ENCODE measurements at places on chromosomes 7 and 10. TPM values are rescaled to one million over a fixed set of nuclear protein-coding genes. Genes with fewer than 3 reads are reported as not detected.

- no peaks in the 10 kb centered on the region for H3K36me3 ChIP-seq
- no peak overlapping the region for H3K4me3 ChIP-seq
- peaks cover 12% of the 10 kb centered on the region for H3K27me3 ChIP-seq
- peak; percentile 74 for DNase-seq
These were observed 9.3 kb upstream of the TSPAN14 start for GRCh38 chr10:80444646-80445319.

Gene TRIP6
- 39.3 TPM for total RNA-seq

- no peak overlapping the region for H3K27ac ChIP-seq
- no peak overlapping the region for H3K4me3 ChIP-seq
- no peak for DNase-seq
- peaks cover 6% of the 10 kb centered on the region for H3K36me3 ChIP-seq
- H3K4me1 ChIP-seq = peaks cover 42% of the 10 kb centered on the region
These were observed 6.6 kb upstream of the REPIN1 start for GRCh38 chr7:150361807-150362621.

- no peak for DNase-seq
- H3K4me1 ChIP-seq = peaks cover 23% of the 10 kb centered on the region
- peak overlapping the region; percentile 72 for H3K27ac ChIP-seq
These were observed 1.4 kb downstream of the C10orf62 start for GRCh38 chr10:97590748-97591495.

GRCh38 chr7:151239837-151240459 is 7.7 kb downstream of the CHPF2 start:
- no peak overlapping the region for H3K4me3 ChIP-seq
- no peak overlapping the region for H3K27ac ChIP-seq
- DNase-seq = no peak
- H3K27me3 ChIP-seq = peaks cover 6% of the 10 kb centered on the region

DNA sequence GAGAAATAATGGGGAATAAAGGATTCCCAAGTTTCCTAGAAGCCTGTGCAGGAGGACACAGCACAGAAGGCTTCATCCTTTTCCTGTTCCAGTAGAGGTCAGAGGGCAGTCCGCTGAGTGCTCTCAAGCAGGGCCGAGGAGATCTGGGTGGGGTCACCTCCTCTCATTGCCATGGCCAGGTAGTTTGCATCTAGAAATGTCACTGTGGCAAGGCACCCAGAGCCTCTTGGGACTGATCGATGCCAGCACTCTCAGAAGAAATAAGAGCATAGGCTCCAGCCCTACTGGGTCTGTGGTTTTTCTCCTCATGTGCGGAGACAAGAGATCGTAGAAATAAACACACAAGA is 7.9 kb downstream of the NUB1 start:
- peak overlapping the region; percentile 83 for H3K4me3 ChIP-seq
- peak overlapping the region; percentile 100 for H3K27ac ChIP-seq
- peaks cover 66% of the 10 kb centered on the region for H3K36me3 ChIP-seq
- DNase-seq = no peak
- H3K27me3 ChIP-seq = no peaks in the 10 kb centered on the region
- peaks cover 53% of the 10 kb centered on the region for H3K4me1 ChIP-seq

- DNase-seq = no peak
- no peak overlapping the region for H3K4me3 ChIP-seq
- H3K27me3 ChIP-seq = no peaks in the 10 kb centered on the region
- H3K36me3 ChIP-seq = no peaks in the 10 kb centered on the region
- H3K4me1 ChIP-seq = peaks cover 14% of the 10 kb centered on the region
These were observed 208.1 kb upstream of the HDAC9 start for GRCh38 chr7:18287482-18287881.

Gene AS3MT
- 0.41 TPM for total RNA-seq

Gene TAS2R38
- not detected for total RNA-seq

- no peaks in the 10 kb centered on the region for H3K36me3 ChIP-seq
- DNase-seq = no peak
- H3K4me1 ChIP-seq = no peaks in the 10 kb centered on the region
- peaks cover 3% of the 10 kb centered on the region for H3K27me3 ChIP-seq
These were observed 380.0 kb downstream of the REEP3 start for GRCh38 chr10:63901228-63901627.

GRCh38 chr10:72981882-72982529 is 27.4 kb upstream of the PLA2G12B start:
- H3K36me3 ChIP-seq = peaks cover 5% of the 10 kb centered on the region
- peaks cover 4% of the 10 kb centered on the region for H3K27me3 ChIP-seq
- no peak overlapping the region for H3K27ac ChIP-seq
- no peaks in the 10 kb centered on the region for H3K4me1 ChIP-seq
- DNase-seq = no peak

- DNase-seq = no peak
- H3K27me3 ChIP-seq = no peaks in the 10 kb centered on the region
- H3K4me3 ChIP-seq = no peak overlapping the region
- H3K27ac ChIP-seq = no peak overlapping the region
- no peaks in the 10 kb centered on the region for H3K4me1 ChIP-seq
These were observed 132.5 kb upstream of the EFCAB10 start for GRCh38 chr7:105713488-105714465.

- H3K36me3 ChIP-seq = peaks cover 72% of the 10 kb centered on the region
- peak overlapping the region; percentile 65 for H3K27ac ChIP-seq
- peaks cover 68% of the 10 kb centered on the region for H3K4me1 ChIP-seq
- H3K27me3 ChIP-seq = no peaks in the 10 kb centered on the region
These were observed 175.6 kb downstream of the FAM107B start for GRCh38 chr10:14598809-14599764.

- H3K27me3 ChIP-seq = no peaks in the 10 kb centered on the region
- H3K4me1 ChIP-seq = peaks cover 95% of the 10 kb centered on the region
- peak overlapping the region; percentile 73 for H3K27ac ChIP-seq
- DNase-seq = peak; percentile 40
- H3K36me3 ChIP-seq = peaks cover 12% of the 10 kb centered on the region
These were observed 23.9 kb downstream of the KLF6 start for GRCh38 chr10:3761021-3761686.

Gene EGR2
- total RNA-seq = 21.6 TPM

Gene FKBP6
- total RNA-seq = not detected

DNA sequence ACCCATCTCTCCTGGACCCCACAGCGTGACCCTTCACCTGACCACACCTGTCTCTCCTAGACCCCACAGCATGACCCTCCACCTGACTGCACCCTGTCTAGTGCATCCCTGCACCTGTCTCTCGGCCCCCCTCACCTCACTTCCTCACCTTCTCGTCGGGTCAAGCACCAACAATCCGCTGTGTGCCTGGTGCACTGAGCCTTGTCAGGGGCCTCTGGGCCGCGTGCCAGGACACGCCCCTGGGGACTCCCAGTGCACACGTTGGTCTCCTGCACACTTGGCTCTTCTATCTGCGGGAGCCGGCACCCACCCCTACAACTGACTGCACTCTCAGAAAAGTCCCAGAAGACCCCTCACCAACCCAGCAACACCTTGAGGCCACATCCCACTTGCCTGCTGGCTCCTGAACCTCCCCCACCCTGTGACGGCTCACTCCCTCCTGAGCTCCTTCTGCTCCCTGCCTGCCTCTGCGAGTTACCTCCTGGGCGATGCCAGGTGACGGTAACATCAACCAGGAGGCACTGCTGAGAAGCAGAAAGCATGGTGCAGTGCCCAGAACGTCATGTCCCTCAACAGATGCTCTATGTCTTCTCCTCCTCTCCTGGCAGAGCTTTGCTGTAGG is 147.6 kb downstream of the DIP2C start:
- H3K27me3 ChIP-seq = peaks cover 42% of the 10 kb centered on the region
- no peaks in the 10 kb centered on the region for H3K36me3 ChIP-seq
- peaks cover 3% of the 10 kb centered on the region for H3K4me1 ChIP-seq
- H3K27ac ChIP-seq = no peak overlapping the region

Gene ADRB1
- 2.3 TPM for total RNA-seq

Data from activated CD8-positive, alpha-beta memory T cell treated with anti-CD3 and anti-CD28 coated beads, Interleukin-2, amount 10 ng/mL, durations not matched to agents 7 days and 5 days (primary cell).